ENCODE measurements at places on chromosomes 5 and 9.

DNA sequence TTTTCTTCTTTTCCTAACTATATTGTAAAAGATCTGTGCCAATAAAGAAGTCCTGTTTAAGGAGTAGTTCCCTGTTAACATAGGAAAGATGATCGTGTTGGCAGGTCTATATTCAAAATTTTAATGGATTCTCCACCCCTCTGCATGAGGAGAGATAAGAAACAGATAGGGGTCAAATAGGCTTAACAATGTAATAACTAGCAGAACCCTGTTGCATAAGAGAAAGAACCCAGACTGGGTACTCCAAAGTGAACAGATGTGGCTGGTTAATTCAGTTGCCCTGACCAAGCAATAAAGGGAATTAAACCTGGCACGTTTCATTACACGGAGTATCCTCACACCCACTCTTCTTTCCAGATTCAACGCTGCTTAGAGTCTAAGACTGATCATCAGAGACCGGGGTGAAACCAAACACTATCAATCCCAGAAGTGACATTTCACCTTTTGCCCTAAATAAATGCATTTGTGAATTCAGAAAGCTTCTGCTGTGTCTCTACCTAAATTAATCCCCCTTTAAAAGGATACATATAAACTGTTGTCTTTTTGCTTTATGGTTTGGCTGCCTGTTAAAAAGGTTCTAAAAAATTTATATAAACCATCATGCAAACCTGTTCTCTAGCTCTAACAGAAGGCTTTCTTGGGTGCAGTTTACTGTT, 1276.9 kb upstream of the WWC1 start:
- DNase-seq, result no peak

GRCh38 chr9:112384690-112385089, 4.8 kb downstream of the HSDL2 start:
- DNase-seq, result no peak

DNA sequence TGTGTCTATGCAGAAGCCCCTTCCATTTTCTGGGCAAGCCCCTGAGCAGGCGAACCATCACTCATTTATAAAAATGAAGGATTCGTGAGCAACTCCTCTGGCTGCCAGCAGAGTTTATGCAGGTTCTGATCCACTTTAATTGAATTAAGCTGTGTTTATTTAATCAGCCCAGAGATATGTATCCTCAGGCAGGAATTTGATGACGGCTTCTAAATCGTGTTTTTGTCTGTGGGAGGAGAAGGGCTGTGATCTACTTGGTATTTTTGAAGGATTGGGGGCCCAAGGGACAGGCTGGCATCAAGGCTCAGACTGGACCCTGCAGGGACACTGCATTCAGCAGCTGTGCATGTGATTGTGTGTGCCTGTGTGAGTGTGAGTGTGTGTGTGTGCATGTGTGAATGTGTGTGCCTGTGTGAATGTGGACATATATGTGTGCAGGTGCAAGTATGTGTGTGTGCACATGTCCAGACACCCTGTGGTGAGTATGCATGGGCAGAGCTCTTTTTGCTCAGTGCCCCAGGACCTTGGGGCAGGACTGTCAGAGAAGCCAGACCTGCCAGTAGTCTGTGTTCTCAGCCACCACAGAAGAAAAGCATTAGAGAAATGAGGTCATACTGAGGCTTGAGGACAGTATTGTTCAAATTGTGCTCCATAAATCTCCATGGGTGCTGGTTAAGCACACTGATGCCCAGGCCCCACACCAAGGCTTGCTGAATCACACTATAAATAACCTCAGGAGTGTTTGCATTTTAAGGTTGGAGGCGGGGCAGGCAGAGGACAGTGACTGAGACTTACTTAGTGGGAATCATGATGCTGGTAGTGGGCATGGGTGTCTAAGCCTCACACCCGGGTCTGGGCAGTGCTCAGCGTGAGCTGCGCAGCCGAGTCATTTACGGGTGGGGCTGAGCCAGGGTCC, 164.0 kb downstream of the CARTPT start:
- no peak for DNase-seq

DNA sequence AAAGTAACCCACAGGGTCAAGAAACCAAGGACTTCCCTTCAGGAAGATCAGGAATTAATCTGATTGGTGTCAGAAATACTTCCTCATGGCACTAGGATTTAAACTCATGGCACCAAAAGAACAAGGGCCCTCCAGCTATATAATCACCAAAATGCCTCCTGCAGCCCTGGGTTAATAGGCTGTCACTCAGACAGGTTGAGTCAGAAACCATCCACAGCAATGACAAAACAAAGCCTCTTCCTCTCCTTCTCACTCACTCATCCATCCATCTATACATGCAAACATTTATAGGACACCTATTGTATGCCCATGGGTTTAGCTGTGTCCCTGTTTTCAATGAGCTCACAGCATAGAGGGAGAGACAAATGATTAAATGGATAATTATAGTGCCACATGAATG, 62.5 kb upstream of the SPOCK1 start:
- no peak for DNase-seq

GRCh38 chr5:110077147-110077546, 387.4 kb downstream of the MAN2A1 start:
- DNase-seq, result no peak

DNA sequence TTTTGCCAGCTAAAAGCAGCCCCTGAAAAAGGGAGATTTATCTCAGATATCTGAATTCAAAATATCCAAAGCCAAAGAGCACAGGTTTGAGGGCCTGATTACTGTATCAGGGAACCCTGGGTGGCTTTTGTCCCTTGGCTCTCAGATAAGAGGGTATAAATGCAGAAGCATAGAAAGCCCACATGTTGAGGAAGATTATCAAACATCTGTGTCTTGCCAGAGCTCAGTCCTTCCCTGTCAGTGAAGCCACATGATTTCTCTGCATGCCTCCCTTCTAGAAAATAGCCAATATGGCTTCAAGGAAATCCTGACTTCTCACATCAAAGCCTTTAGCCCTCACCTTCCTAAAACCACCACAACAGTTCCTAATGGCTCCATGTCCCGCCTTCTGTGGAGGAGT, 408.0 kb upstream of the DMAC1 start:
- DNase-seq, result no peak

GRCh38 chr9:71733176-71733575, 35.1 kb downstream of the CEMIP2 start:
- DNase-seq, result no peak

GRCh38 chr9:136615631-136616306, 46.9 kb upstream of the EGFL7 start:
- DNase-seq, result no peak

DNA sequence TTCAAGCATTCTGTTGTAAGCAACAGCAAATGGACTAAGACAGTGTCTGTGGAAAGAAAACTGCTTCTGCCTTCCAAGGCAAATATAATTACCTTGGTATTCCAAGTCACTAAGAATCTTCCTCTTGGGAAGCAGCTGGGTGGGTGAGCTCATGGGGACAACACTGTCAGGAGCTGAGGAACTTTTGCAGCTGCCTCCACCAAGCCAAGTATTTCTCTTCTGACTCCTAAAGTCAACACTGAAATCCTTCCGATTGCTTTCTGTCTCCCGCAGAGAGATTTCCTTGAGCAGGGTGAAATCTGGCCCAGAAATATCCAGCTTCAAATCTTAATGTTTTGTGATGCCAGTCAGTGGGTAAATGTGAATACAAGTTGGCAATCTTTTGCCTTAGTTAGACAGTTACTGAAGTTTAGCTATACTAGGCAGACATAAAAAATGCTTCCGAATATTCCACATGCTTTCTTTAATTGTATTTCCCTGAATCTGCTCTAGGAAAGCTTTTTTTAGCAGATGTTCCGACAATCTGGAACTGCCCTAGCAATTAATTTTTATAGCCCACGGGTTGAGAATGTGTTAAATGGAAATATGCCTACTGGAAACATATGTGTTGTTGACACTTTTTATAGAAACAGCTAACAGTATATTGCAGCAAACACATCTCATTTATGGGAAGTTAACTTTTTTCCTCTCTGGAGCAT, 369.9 kb upstream of the DAB2 start:
- DNase-seq, result no peak

DNA sequence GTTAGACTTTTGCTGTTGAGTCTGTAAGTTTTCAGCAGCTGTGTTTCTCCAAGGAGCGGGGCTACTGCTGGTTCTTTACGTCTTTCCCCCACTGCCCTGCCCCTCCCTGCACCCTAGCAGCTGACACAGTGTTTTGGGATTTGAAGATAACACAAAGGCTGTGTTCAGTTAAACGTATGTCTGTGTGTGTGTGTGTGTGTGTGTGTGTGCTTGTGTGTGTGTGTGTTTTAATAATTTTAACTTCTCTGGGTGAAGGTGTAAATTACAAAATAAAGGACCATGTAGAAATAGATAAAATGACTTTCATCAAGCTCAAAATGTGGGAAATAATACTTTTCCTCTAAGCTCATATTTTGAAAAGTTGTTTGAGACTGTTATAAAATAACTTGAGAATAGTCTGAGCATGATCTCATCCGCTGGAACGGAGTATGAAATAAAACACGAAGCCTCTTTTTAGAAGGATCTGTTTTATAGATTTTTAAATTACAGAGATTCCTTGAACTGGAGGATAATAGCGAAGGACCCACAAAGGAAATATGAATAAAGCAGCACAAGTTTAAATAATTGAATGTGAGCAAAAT, 10.9 kb downstream of the ABL1 start:
- peak; percentile 89 for DNase-seq

DNA sequence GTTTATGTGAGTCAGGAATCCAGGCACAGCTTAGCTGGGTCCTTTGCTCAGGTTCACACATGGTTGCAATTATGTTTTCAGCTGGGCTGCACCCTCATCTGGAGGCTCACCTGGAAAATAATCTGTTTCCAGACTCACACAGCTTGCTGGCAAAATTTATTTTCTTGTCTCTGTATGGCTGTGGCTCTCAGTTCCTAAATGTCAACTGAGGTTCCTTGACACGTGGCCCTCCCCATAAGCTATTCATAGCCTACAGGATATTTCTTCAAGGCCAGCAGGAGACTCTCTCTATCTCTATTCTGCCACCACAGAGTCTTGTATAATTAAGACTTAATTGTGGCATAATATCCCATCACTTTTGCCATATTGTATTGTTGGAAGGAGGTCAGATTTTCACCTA, 732.0 kb downstream of the CDH18 start:
- no peak for DNase-seq

- DNase-seq, result peak; percentile 20
These were observed 452.8 kb downstream of the NFIB start for GRCh38 chr9:13860946-13861640.

DNA sequence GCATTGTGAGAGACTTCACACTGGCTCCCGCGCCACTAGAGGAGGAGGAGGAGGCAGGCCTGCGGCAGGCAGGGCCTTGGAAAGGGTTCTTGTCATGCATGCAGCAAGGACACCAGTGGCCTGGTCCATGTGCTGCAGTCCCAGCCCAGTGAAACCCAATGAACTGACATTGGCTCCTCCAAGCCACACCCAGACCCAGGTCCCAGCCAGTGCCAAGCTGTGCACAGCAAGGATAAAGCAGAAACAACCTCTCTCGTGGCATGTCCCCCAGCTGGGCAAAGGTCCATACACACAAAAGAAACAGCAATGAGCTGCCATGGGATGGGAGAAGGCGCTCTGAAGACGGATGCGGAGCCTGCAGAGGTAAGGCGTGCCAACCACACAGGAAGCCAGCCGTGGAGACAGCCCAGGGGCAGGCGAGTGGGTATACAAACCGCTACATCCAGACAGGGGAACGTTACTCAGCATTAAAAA, 89.2 kb downstream of the SEMA4D start:
- no peak for DNase-seq

DNA sequence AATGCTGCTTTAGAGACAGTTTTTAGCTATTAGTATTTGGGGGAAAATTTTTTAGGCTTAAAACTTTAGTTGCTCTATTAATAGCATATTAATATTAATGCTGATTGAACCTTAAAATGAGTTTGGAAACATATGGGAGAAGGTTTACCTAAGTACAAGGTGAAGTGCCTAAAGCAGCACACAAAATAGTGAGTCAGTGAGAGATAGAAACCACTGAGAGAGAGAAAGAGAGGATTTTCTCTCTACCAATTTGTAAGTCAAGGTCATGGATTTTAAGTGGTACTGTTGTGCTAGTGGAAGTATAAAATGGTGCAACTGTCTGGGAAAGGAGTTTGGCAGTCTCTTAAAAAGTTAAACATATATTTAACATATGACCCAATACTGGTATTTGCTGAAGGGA, 64.9 kb downstream of the MARCHF3 start:
- no peak for DNase-seq

DNA sequence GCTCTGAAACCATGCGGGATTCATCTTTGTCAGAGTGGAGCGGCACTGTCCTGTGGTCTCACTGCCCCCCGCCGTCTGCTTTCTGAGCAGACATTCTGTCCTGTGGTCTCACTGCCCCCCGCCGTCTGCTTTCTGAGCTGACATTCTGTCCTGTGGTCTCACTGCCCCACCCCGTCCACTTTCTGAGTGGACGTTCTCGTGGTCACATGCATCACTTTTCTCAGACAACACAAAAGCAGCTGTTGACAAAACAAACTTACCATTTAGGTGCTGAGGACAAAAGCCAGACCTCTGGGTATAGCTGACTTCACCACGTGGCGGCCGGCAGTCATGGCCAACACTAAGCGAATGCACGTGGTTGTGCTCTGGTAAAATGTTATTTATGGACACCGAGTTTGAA, 2.8 kb downstream of the LRRC14B start:
- no peak for DNase-seq

GRCh38 chr5:40378396-40379177, 301.1 kb upstream of the PTGER4 start:
- DNase-seq, result no peak

- peak; percentile 100 for DNase-seq
These were observed 100.7 kb downstream of the SUSD1 start for GRCh38 chr9:112074250-112075008.

DNA sequence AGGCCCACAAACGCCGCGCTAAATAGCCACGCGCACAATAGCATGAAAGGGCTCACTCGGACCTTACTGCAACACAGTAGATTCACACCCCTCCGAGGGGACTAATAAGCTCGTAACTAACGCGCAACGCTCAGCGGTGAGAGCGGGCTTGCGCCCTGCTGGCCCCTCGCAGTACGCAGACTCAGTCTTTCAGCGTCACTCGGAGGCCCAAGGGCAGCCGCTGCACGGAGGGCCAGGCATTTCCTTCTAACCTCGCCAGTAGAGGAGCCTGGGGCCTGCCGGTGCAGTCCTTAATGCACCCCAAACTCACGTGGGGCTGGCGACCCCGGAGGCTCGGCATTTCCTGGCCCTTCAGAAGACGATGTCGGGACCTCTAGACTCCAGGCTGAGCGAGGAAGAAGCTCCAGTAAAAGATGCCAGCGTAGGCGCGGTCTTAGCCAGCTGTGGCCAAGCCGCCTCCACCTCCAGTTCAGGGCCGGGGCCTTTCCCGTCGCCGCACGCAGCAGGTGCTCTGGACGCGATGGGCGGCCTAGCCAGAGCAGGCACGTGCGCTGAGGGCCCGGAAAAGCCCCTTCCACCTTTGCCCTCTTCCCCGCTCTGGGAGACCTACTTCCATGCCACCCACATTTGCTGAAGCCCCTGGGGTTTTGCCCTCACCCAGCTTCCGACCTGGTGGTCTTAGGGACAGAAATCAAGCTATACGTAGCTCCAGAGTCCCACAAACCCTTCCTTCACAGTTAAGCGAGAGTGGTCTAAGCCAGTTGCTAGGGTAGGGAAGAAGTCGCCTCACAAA, 38.3 kb upstream of the TIFAB start:
- DNase-seq, result no peak
